Activated CD4-positive, alpha-beta T cell treated with anti-CD3 and anti-CD28 coated beads, Interleukin-2, Interleukin-6, amounts not matched to agents 100 ng/mL and 50 ng/mL, durations not matched to agents 16 hours and 8 hours (primary cell): ENCODE measurements at places on chromosomes 6 and 20.

GRCh38 chr6:130223508-130223907 is 757 bp upstream of the SAMD3 start:
- DNase-seq: peak; percentile 78

DNA sequence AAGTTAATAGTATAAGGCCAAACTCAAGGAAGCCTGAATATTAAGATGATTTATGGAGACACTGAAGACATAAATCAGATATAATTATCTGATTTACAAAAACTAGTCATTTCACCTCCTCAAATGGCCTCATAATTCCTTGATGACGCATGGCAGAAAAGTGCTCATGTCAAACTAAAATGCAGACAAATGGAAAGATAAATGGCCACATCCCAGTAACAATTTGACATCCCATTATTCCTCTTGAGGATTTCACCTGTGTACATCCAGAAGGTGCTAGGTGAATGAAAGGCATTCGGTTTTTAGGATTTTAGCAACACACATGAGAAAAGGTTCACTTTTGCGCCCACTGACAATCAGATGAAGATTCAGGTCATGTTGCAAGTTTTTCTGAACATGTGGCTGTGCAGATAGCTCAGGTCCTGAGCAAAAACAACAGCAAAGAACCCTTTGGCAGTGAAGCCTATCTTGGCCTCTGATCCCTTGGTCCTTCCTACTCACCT is 24.2 kb downstream of the SGK1 start:
- no peak for DNase-seq

DNA sequence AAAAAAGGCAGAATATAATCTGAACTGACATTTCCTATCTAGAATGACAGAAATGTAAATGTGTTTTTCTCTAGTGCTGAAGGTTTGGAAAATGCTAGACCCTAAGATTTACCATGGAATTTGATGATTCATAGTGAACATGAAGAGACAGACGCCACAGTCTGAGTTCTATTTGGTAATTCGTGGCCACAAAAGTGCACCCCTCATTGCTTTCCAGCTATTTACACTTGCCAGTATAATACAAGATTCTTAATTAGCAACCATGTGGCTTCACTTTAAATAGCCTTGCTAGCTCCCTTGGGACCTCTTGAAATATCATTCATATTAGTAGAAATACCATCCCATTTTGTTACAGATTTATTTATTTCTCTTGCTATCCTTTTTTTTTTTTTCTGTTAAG is 636.8 kb downstream of the PRKN start:
- DNase-seq: no peak

- DNase-seq: no peak
Observed at GRCh38 chr6:158772851-158773371, 46.3 kb downstream of the EZR start.

DNA sequence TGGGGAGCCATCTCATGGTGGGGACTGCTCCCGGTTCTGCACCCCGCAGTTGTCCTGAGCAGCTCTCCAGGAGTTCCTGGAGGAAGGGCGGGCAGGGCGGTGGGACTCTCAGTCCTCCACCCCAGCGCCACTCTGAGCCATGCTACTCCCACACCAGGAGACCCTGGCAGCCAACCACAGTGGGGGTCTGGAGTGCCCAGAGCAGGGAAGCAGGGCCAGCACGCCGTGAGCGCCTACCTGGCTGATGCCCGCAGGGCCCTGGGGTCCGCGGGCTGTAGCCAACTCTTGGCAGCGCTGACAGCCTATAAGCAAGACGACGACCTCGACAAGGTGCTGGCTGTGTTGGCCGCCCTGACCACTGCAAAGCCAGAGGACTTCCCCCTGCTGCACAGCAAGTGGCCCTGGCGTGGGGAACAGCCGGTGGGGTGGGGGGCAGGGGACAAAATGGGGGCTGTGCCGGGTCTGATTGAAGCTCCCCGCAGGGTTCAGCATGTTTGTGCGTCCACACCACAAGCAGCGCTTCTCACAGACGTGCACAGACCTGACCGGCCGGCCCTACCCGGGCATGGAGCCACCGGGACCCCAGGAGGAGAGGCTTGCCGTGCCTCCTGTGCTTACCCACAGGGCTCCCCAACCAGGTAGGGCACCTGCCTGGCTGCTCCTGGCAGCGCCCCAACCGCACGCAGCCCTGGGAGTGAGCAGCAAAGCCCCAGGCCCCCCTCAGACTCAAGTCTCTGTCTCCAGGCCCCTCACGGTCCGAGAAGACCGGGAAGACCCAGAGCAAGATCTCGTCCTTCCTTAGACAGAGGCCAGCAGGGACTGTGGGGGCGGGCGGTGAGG is 1.6 kb upstream of the TNFRSF6B start:
- no peak for DNase-seq

DNA sequence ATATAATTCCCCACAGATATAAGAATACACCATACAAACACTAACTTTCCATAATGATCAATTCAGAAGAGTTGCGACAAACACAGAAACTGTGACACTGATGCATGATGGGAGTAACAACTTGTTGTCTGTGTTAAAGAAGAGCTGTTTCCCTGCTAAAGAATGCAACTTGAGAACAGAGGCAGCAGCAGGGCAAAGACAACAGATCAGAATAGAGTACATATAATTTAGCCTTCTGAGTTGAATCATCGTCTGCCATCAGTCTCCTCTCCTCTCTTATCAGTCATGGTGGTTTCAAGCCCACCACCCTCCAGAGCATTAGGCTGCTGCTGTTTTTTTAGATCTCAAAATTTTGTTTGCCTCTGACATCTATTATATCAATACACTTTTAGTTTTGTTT is 280.4 kb downstream of the UBE3D start:
- DNase-seq: no peak

DNA sequence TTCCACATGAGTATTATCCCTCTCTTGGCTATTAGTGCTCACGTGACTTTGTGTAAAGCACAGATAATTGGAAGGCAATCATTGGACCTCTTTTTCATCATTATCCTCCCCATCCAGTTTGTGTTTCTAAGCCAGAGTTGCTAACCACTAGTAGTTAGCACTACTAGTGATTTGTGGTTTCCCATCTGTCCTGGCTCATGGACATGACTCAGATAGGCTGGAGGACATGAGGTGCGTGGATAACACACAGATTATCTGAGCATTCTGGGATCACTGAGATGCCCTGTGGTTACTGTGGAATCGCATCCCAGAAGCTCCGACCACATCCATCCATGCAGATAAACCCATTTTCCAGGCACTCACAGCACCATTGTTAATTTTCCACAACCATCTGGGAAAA is 123.8 kb upstream of the NAA20 start:
- DNase-seq: no peak

- DNase-seq: no peak
Observed at GRCh38 chr20:12827816-12828385, 180.9 kb upstream of the SPTLC3 start.

DNA sequence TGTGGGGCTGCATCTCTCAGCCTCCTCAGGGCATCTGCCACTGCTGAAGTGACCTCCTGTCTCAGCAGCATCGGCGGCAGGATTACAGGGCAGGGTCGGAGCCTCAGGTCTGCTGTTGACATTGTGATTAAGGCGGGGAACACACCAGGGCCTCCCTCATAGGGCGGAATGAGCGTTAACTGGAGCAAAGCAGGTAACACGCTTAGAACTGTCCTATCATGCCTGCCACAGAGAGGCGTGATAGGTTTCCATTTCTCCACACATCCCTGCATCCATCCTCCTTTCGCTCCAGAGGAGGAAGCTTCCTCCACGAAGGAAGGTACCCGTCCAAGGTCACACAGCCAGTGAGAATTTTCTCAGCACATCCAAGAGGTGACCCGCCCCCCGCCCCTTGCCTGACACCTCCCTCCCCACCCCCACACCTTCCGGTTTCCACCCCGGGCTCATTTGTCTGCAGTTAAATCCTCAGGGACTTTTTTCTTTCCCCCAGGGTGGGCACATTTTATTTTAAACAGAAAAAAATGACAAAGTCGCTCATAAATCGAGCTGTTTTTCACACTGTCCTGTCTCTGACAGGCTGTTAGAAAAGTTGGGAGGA is 200.8 kb downstream of the TFAP2C start:
- DNase-seq: no peak

DNA sequence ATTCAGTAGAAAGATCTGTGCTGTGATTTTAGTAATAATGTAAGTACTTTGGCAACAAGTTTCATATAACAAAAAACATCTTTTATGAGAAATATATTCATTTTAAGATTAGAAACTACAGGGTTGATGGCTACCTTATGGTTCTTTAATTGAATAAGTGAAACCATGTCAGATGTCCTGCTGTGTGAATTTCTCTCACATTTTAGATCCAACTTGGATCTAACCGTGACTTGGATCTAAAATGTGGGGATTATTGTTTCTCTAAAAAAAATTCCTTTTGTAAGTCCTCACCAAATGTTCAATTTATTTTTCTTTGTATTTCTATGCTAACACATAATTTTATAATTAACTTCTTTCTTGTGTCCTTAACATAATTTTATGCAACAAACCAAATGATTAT is 30.4 kb downstream of the ZC2HC1B start:
- DNase-seq: no peak

DNA sequence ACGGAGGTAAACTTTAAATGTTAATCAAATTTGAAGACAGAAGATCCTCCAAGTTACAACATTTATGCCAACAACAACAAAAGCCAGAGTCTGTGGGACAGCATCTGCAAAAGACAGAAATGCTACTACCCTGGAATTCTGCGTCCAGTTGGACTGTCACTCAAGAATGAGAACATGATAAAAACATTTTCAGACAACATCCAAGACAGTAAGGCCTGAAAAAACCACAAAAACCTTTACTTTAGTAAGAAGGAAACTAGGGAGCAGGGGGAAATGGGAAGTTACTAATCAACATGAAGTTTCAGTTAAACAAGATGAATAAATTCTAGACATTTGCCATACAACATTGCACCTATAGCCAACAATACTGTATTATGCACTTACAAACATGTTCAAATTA is 77.6 kb downstream of the MLIP start:
- no peak for DNase-seq

DNA sequence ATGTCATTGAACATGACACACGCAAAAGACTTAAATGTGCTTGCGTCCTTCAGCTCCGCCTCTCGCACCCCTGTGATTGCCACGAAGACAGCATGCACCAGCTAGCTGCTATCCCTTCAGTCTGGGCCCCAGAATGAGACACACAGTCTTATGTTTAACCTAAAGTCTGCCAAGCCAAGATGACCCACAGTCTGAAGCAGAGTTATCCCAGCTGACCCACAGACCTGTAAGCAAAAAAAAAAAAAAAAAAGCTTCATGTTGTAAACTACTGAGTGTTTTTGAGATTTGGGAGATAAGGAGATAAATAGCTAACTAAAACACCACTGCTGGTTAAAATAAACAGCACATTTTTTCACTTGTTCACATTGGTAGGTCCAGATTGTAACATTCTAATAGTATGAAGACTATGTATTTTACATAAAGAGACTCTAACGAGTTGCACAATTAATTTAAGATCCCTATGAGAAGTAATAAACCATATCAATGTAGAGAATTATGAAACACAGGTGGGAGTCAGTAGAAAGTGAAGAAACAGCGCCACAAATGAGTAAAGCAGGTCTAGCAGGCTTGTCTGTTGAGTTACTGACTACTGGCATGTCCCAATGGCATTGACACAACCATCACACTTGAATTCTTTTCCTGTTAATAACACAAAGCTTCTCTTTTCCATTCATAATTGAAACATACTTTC is 47.4 kb upstream of the CCDC28A start:
- DNase-seq: no peak
